ENCODE measurements at places on chromosomes 4 and X. TPM values are rescaled to one million over a fixed set of nuclear protein-coding genes. Genes with fewer than 3 reads are reported as not detected.

Gene STEEP1
- 46.5 TPM for total RNA-seq

Gene GAGE1
- total RNA-seq: not detected

Gene NKX6-1
- not detected for total RNA-seq

Gene PNCK
- total RNA-seq: not detected

Gene CT45A5
- not detected for total RNA-seq

Gene ELF2
- 36.5 TPM for total RNA-seq

Gene PASD1
- not detected for total RNA-seq

Gene MAP7D3
- total RNA-seq: 12.3 TPM

Gene RHOXF1
- not detected for total RNA-seq

Gene HSFX1
- 0.40 TPM for total RNA-seq

Gene FMR1NB
- total RNA-seq: not detected

Gene F8A2
- not detected for total RNA-seq

Gene MAGEB1
- not detected for total RNA-seq

Gene SGMS2
- 78.6 TPM for total RNA-seq

Gene SCD5
- 50.4 TPM for total RNA-seq

Gene WNK3
- 2.3 TPM for total RNA-seq

Gene SLC25A31
- not detected for total RNA-seq

Gene MAGEA1
- 0.07 TPM for total RNA-seq

Gene GPR34
- not detected for total RNA-seq

Gene P2RY4
- not detected for total RNA-seq

Gene PABPC4L
- 0.13 TPM for total RNA-seq

Gene SUPT20HL1
- total RNA-seq: not detected

Gene SPANXA2
- total RNA-seq: not detected

Data from pulmonary artery endothelial cell (primary cell).